Fibroblast of lung (primary cell): ENCODE measurements at places on chromosomes 16 and 17. TPM values are rescaled to one million over a fixed set of nuclear protein-coding genes. Genes with fewer than 3 reads are reported as not detected.

Gene HS3ST3B1
- total RNA-seq: 13.4 and 17.2 TPM in 2 replicates

Gene MT1H
- not detected in 2 replicates for total RNA-seq

Gene PDE6G
- total RNA-seq: 0.17 TPM in 1 of 2 replicates, not detected in the other

Gene FNDC8
- total RNA-seq: not detected in 2 replicates

Gene KIAA0753
- total RNA-seq: 12.1 and 12.9 TPM in 2 replicates

Gene DNASE1L2
- 0.77 and 0.99 TPM in 2 replicates for total RNA-seq

Gene TP53TG3D
- total RNA-seq: 0.33 and 1.5 TPM in 2 replicates

Gene PPP1R27
- total RNA-seq: under 0.01 TPM in 1 of 2 replicates, not detected in the other
